CD4-positive, alpha-beta T cell treated with Interleukin-17A for 1 hour (primary cell): ENCODE measurements at places on chromosomes 12 and 14.

DNA sequence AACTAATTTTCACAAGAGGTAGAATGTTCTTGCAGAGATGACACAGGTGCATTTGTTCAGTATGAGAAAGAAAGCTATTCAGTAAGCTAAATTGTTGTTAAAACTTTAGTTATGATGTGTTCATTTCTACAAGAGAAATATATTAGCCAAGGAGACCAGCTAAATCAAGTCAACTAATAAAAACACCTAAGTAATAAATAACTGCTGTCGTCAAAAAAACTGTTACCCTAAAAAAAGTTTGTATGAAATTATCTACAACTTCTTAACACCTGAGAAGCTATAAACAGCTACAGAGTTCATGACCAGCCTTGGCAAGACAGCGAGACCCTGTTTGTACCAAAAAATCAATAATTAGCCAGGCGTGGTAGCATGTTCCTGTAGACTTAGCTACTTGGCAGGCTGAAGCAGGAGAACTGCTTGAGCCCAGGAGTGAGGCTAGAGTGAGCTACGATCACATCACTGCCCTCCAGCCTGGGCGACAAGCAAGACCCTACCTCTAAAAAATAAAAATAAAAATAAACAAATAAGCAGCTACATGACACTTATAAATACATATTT, 67.6 kb upstream of the AP4S1 start:
- DNase-seq: no peak

DNA sequence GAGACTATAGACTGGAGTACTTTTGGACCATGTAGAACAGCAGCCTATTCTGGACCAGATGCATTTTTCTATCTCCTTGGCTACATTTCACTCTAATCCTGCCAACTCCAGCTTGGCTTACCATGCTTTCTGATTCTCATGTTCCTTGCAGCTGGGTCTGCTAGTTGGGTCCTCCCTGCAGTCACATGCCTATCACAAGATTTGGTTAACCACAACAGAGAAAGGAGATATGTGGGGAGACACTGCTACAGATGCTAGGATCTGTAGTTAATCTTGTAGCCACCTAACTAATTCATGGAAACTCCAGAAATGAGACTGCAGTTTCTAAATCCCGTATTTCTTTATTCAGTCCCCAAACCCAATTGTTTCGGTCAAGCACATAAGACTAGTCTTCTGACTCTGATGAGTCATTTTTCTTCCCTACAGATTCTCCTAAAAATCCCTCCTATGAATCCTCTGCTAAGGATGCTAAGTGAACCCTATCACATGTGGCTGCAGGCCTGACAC, 410.6 kb downstream of the DAD1 start:
- peak; percentile 5 for DNase-seq

- DNase-seq: no peak
These were observed 867 bp downstream of the RHOJ start for GRCh38 chr14:63205044-63205575.

GRCh38 chr12:45648070-45648469, 81.4 kb upstream of the ARID2 start:
- no peak for DNase-seq

DNA sequence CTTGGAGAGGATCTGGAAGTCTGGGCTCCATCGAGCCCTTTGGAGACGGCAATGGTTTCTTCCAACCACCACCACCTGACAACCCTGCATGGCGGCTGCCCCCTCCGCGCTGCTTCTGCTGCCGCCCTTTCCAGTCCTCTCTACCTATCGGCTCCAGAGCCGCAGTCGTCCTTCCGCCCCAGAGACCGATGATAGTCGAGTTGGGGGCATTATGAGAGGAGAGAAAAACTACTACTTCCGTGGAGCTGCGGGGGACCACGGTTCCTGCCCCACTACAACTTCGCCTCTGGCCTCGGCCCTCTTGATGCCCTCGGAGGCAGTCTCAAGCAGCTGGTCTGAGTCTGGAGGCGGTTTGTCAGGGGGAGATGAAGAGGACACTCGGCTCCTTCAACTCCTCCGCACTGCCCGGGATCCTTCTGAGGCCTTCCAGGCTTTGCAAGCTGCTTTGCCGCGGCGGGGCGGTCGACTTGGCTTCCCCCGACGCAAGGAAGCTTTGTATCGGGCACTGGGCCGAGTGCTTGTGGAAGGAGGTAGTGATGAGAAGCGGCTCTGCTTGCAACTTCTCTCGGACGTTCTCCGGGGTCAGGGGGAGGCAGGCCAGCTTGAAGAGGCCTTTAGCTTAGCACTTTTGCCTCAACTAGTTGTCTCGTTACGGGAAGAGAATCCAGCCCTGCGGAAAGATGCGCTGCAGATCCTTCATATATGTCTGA, 499 bp downstream of the TOGARAM1 start:
- no peak for DNase-seq

GRCh38 chr12:75959060-75959459, 72.5 kb downstream of the PHLDA1 start:
- DNase-seq: no peak

DNA sequence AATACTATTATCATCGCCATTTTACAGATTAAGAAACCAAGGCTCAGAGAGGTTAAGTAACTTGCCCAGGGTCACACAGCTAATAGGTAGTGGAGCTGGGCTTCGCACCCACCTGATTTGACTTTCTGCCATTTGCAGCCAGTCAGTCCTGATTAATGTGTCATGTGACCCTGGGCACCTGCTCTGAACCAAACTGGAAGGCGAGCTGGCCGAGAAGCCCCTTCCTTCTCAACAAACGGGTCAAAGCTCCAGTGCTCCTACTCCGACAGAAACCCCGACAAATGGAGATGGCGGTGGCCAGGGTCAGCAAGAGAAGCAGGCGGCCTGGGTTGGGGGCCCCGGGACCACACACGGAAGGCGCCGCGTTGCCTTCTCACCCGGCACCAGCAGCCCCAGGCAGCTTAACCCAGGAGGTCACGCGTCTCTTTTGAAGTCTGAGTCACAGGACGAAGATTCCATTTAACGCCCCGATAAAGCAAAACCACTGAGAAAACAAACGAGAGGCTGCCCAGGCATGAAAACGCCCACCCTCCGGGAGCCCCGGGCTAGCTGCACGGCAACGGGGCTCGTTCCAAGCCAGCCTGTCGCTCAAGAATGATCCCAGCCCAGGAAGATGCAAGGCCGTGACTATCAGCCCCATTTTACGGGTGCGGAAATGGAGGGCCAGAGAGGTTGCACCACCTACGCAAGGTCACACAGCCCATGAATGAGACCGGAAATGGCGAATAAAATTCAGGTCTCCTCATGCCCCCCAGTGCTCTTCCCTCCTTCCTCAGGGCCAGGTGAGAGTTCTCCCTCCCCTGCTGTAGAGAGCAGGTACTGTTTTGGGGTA, 124.8 kb downstream of the SCARB1 start:
- no peak for DNase-seq

- DNase-seq: no peak
These were observed 23.1 kb downstream of the ACVR1B start for GRCh38 chr12:51974646-51975045.

- DNase-seq: no peak
These were observed 330.5 kb downstream of the PAWR start for GRCh38 chr12:79360286-79360685.

DNA sequence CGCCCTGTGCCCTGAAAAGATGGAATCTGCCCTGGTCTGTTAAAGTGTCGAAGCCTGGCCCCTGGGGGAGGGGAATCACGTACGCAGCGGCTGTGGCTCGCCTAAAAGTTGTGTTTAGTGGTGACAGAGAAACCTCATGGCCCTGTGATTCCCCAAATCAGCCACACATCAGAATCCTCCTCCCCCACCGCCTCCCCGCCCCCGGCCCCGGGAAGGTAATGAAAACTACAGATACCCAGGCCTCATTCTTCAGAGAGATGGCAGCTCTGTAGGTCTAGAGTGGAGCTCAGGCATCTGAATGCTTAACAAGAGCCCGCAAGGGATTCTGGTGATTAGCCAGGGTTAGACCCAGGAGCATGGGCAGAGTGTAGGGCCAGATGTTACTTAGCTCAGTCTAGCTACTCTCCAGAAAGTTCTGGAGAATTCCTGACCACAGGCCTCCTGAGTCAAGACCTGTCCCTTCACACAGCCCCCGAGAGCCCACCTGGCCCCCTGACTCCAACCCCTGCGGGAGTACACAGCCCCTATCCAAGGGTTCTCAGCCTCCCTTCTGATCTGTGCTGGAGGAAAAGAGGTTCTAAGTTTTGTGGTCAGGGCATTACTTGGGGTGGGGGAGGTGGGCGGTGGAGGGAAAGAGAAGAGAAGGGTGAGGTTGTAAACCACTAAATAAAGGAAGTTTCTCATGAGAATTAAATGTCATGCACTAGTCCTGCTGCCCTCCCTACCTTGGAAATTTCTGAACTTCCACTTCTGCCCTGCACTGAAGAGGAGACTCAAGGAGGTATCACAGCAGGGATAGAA, 114.8 kb downstream of the PLXNC1 start:
- DNase-seq: peak; percentile 80

DNA sequence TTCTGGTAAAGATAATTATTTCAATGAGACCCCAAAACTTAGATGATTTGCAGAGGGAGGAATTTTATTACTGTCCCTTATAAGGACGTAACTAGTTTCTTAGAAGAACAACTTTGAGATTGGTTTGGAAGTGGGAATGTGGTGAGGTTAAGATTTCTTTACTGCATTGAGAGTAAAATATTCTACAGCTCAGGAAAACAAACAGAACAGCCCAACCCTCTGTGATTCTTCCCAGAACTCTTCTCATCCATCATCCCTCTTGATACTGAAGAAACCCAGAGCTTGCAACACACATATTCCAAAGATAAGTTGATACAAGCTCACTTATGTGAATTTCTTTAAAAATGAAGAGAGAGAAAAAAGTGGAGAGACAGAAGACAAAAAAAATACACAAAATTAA, 234.2 kb downstream of the CRADD start:
- DNase-seq: no peak

GRCh38 chr14:31439561-31439960, 17.7 kb downstream of the DTD2 start:
- no peak for DNase-seq

DNA sequence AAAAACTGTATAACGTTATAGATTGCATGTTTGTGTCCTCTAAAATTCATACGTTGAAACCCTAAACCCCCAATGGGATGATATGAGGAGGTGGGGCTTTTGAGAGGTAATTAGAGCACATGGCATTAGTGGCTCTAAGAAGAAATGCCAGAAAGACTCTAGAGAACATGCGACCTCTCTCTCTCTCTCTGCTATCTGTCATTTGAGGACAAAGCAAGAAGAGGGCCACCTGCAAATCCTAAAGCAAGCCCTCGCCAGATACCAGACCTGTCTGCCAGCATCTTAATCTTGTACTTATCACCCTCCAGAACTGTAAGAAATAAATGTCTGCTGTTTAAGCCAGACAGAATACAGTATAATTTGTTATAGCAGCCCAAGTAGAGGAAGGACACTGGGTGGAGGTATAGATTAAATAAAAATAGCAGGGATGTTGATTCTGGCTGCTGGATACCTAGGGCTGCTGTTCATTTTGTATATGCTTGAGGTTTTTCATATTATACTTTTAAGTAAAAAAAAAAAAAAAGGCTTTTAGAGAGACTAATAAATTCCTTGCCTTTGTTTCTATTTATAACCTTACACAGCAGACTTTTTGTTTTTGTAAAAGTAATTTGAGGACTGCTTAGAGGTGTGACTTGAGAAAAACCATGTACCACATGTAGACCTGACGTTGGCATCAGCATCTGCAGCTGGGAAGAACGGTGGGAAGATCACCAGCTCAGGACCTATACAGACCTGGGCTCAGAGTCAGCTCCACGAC, 26.9 kb downstream of the MOK start:
- no peak for DNase-seq

DNA sequence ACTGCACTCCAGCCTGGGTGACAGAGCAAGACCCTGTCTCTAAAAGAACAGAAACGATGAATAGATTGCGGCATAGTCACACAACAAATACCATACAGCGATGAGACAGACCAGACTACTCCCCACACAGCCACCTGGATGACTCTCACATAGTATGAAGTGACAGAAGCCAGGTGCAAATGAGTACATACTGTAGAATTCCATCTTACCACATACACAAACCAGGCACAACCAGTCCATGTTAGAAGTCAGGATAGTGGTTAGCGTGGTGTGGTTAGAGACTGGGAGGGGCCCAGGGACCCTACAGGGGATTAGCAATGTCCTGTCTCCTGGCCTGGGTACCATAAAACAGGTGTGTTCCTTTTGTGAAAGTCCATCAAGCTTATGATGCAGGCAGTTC, 53.8 kb downstream of the FAM222A start:
- no peak for DNase-seq

DNA sequence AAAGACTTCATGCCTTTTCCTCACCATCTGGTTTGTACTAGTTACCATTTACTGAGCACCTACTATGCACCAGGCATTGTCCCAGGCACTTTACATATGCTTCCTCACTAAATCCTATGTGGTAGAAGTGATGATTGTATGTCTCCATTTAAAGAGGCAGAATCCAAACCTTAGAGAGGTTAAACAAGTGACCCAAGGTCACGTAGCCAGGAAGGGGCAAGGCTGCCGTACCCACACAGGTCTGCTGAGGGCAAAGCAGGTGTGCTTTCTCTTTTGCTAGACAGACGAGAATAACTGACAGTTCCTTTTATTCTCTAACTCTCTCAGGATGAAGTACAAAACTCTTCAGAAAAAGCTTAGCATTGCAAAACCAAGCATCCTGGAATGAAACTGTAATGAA, 235.2 kb upstream of the SRRM4 start:
- no peak for DNase-seq

GRCh38 chr12:47945341-47945728, 18.1 kb upstream of the TMEM106C start:
- no peak for DNase-seq

- DNase-seq: no peak
These were observed 99.7 kb downstream of the ZFP36L1 start for GRCh38 chr14:68692916-68693771.

DNA sequence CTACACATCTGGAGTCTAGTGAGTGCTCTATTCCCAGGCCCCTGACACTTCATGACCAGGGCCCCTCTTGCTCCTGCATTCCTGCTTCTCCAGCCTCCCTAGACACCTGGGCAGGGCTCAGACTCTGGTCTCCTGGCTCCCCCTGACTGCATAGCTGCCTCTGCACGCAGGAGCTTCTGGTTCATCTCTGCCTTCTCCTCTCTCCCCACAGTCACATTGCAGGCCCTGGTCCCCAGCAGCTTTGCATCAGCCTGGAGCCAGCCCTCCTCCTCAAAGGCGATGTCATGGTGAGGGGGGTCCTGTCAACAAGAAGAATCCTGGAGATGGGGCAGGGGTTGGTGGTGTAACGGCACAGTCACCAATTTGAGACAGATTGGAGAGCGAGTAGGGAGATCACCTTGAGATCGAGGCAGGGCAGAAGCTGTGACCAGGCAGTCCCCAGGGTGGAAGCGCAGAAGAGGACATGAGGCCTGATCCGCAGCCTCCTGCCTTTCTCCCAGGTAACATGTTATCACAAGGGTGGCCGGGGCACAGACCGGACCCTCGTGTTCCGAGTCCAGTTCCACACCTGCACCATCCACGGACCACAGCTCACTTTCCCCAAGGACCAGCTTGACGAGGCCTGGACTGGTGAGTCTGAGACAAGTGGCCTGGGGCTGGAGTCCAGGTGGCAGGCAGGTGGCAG, 8.1 kb downstream of the TNS2 start:
- no peak for DNase-seq

- no peak for DNase-seq
These were observed 79.9 kb upstream of the KCNA1 start for GRCh38 chr12:4829793-4830162.

- DNase-seq: no peak
These were observed 114.0 kb upstream of the PRB2 start for GRCh38 chr12:11509326-11509725.

- no peak for DNase-seq
These were observed 93.0 kb downstream of the PLEKHA5 start for GRCh38 chr12:19222558-19222957.
